ENCODE measurements at places on chromosomes 6 and 20.

GRCh38 chr20:39829256-39829655 is 859.8 kb downstream of the MAFB start:
- no peak for ATAC-seq

- no peak for ATAC-seq
These were observed 110.9 kb downstream of the HFE start for GRCh38 chr6:26197933-26198721.

GRCh38 chr6:16733085-16733484 is 28.2 kb downstream of the ATXN1 start:
- no peak for ATAC-seq

DNA sequence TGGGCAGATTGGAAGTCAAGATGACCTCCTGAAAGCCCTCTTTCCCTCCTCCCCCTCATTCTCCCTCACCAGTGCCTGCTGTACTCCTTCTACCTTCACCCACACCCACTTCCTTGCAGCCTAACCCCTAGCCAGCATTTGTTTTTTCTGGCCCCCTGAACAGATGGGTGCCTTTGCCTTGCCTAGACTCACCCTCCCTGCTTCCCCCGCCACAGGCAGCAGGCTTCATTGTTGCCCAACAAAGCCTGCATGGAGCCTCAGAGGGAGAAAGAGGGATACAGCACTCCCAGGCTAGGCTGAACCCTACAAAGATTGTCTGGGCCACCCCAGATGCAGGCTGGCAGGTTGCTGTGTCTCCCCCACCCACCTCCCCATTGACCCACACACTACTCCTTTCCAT is 2.7 kb downstream of the MOCS1 start:
- no peak for ATAC-seq

DNA sequence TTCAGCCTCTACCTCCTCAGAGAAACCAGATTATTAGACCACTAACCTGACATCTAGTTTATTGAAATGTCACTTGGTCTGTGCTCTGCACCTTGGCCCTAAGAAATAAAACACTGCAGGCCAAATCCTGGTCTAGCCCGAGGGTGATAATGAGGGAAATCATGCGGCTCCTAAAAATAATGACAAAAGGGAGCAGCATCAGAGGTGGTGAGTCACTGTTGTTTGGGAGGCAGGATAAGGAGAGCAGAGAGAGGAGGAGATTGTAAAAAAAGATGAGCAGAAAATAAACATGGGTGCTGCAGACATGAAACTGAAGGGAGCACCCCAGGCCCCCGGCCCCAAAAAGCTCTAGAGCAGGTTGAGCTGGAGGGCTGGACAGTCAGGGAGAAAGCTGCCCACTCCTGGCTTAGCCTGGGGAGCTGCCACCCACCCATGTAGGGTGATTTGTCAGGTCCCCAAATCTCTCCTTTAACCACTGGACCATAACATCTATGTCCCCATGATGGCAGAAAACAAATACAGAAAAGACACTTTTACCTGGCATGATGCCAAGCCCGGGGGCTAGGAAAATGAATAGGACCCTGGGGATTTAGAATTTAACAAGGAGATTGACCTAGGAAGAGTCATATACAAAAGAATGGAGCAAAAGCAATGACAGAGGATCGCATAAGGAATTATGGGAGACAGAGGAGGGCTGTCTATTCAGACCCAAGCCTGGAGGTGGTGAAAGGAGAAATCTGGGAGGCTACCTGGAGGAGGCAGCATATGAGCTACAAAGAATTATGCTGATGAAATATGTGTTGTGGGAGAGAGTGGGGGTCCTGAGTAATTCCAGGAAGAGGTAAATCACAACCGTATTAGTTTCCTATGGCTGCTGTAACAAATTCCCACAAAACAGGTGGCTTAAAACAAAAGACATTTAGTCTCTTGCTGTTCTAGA is 103.7 kb downstream of the SNAP25 start:
- no peak for ATAC-seq
